NCI-H1930 (cell line): ENCODE measurements at places on chromosomes 13 and 19.

GRCh38 chr13:33251131-33251661, 34.4 kb downstream of the STARD13 start:
- DNase-seq = no peak

- DNase-seq = no peak
Measured at GRCh38 chr13:91241221-91241933, 106.1 kb upstream of the MIR17HG start.

DNA sequence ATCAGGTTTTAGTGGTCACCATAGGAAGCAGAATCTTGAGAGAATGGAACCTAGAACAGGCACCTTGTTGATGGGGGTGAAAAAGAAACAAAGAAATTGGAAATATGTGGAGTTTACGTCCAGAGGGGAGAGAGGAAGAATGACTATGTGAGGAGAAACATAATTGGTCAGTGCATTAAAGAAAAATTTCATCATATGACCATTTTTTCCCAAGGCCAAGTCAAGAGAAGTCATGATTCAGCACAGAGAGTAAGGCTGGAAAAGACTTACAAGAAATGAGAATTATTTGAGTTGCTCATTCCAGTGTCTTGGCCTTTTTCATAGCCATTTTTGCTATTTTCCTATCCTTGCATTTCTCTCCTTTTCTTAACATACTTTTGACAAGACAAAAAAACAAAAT, 421.7 kb downstream of the EFNB2 start:
- no peak for DNase-seq

- no peak for DNase-seq
Measured at GRCh38 chr19:1073956-1074517, 7.1 kb downstream of the ARHGAP45 start.

DNA sequence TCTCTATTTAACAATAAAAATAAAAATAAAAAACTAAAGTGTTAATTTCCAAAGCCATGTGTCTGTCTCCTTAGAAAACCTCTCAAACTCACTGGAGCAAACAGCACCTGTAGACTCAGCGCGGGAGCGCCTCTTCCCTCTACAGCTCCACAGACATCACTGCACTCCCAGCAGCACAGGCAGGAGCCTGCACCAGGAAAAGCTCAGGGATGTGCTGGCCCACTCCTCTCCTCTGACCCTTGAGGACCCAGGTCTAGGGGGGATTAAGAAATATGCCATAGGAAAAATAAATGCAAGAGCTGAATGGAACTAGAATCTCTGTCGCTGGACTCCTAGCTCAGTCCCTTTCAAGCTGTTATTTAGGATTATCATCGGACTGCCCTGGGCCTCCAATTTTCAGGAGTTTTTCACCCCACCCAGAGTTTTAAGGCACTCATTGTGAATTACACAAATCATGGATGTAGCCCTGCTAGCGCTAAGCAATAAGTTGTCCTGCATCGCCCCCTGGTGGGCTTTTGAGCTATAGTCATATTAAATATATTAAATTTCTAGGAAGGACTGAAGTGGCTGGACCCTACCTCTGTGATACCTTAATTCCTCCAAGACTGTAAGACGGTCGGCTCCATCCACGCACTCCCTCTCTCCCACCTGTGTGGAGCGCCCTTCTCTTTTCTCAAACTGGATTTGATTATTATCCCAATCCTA, 333.9 kb downstream of the UQCRFS1 start:
- peak; percentile 29 for DNase-seq

- DNase-seq = no peak
Measured at GRCh38 chr19:43525836-43526771, 897 bp downstream of the ETHE1 start.

GRCh38 chr19:3942790-3943409, 10.0 kb downstream of the NMRK2 start:
- DNase-seq = no peak

- DNase-seq = no peak
Measured at GRCh38 chr19:4380254-4380727, 20.1 kb downstream of the SH3GL1 start.

DNA sequence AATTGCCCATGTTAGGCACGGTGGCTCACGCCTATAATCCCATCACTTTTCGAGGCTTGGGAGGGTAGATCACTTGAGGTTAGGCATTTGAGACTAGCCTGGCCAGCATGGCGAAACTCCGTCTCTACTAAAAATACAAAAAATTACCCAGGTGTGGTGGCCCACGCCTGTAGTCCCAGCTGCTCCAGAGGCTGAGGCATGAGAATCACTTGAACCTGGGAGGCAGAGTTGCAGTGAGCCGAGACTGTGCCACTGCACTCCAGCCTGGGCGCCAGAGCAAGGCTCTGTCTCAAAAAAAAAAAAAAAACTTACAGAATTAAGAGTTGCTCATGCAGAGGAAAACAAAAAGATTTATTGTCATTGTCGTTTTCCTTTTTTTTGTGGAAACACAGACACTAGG, 3.4 kb upstream of the PSMC4 start:
- no peak for DNase-seq

- no peak for DNase-seq
Measured at GRCh38 chr19:2619076-2619475, 83.4 kb downstream of the GNG7 start.

- DNase-seq = no peak
Measured at GRCh38 chr19:347946-348861, 3.6 kb upstream of the MIER2 start.

- no peak for DNase-seq
Measured at GRCh38 chr13:40999416-40999815, 19.7 kb downstream of the ELF1 start.

DNA sequence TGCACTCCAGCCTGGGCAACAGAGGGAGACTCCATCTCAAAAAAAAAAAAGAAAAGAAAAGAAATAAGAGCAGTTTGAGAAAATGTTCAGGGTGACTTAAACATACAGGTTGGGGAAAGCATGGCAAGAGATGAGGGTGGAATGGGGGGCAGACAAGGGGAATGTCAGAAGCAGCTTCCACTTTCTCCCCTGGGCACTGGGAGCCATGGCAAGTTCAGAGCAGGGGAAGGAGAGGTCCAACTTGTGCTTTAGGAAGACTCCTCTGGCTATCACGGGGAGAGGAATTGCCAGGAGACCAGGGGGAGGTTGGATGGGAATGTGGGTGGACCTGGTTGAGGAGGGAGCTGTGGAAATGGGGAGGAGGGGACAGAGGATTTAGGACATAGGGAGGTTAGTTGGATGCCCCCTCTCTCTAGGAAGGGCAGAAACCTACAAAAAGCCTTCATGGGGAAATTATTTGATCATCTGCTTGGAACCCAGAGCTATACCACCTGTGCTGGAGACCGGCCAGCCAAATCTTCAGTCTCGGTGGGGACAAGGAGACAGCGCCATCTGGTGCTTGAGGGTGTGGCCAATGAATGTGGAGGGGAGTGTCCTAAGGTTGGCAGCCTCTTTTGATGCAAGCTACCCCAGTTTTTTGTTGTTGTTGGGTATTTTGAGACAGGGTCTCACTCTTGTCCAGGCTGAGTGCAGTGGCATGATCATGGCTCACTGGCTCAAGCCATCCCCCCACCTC, 7.3 kb upstream of the STRN4 start:
- DNase-seq = peak; percentile 31

DNA sequence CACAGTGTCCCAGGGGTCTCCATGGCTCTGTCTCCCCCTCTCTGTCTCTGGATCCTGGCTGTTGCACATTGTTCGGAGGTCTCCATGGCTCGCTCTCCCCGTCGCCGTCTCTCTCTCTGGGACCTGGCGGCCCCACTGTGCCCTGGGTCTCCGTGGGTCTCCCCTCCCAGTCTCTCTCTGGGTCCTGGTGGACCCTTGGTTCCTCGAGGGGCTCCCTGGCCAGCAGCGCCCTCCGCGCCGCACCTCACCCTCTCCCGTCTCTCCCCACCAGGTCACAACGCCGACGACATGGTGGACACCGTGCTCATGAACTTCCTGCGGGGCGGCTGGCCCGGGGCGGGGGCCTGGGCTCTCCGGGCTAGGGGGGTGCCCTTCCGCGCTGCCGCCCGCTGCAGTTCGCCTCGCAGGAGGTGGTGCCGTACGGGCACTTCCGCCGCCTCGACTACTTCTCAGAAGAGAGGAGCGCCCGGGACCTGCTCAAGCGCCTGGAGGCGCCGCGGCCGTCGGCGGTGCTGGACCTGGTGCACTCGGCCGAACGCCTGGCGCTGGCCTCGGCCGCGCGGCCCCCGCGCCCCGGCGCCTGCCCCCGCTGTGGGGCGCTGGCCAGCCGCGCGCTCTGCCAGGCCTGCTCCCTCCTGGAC, 29.1 kb downstream of the SIGLEC5 start:
- peak; percentile 33 for DNase-seq

DNA sequence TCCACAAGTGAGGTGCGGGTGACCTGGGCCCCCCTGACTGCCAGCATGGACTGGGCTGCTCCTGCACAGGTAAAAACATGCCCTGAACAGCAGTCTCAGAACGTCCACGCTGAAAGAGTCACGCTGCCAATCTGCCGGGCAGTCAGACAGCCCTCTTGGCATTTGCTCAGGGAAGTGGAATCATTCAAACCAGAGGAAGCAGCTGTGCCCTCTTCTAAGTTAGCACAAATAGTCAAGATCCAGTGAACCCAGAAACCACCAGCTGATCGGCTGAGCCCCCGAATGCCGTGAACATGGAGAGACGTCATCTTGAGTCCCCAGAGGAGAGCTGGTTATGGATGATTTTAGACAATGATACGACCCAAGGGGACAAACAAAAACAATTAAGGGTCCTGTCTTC, 34.4 kb downstream of the KLF2 start:
- DNase-seq = no peak

GRCh38 chr13:50519866-50520265, 323.6 kb downstream of the DLEU7 start:
- DNase-seq = no peak

GRCh38 chr13:66940113-66940512, 290.0 kb downstream of the PCDH9 start:
- no peak for DNase-seq

DNA sequence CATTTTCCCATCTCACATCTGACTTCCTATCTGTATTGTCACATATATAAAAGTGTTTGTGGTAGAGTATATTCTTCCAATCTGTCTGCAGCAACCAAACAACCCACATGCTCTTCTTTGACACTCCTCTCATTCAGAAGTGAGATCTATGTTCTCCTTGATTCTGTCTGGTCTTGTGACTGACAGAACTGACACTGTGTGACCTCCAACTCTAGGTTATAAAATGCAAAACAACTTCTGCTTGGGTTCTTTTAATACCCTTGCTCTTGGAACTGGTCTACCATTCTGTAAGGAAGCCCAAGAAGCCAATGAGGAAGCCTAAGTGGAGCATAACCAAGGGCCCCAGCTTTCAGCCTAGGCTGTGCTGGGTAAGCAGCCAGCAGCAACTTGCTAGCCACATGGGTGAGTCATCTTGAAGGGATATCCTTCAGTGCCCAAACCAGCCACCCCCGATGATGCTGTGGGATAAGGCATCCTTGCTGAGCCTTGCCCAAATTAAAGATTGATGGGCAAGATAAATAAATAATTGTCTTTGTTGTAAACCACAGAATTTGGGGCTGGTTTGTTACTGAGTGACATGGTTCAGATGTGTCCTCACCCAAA, 18.4 kb upstream of the ITM2B start:
- no peak for DNase-seq

DNA sequence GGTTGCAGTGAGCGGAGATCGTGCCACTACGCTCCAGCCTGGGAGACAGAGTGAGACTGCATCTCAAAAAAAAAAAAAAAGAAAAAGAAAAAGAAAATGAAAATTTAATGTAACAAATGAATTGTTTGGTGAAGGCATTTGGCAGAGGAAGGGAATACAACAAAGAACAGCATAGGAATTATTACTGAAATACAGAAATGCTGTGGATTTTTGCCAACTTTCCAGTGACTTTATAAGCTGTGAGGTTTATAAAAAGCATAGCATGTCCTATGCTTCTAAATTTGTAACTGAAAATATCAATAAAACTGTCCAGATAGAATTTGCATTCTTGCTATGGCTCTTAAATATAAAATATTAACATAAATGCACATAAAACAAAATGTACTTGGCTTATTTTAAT, 112.9 kb upstream of the IRS2 start:
- DNase-seq = no peak

GRCh38 chr13:33249894-33250293, 35.7 kb downstream of the STARD13 start:
- DNase-seq = no peak

- no peak for DNase-seq
Measured at GRCh38 chr19:46759206-46759605, 13.0 kb upstream of the STRN4 start.

DNA sequence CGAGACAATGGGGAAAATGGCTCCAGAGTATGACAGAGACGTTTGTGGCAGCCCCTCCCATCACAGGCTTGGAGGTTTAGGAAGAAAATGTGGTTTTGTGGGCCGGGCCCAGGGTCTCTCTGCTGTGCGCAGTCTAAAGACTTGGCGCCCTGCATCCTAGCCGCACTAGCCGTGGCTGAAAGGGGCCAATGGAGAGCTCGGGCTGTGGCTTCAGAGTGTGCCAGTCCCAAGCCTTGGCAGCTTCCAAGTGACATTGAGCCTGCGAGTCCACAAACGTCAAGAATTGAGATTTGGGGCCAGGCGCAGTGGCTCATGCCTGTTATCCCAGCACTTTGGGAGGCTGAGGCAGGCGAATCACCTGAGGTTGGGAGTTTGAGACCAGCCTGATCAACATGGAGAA, 513.1 kb downstream of the PCDH17 start:
- DNase-seq = no peak

DNA sequence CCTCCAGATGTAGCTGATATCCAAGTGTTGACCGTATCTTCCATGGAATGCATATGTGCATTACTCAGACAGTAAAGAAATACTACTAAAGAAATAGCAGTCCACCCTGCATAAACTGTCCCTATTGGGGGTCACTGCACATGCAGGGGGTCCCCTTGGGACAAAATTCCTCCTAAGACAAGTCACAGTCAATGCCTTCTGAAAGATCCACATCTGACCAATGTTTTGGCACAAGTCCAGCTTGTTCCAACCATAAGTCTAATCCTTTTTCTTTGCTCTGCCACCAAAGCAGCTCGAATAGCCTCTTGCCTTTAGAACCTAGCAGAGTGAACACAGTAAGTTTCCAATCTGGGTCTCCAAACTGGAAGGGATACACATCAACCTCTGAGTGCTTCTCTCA, 87.9 kb downstream of the DIAPH3 start:
- no peak for DNase-seq

GRCh38 chr13:24161010-24161775, 673 bp downstream of the SPATA13 start:
- no peak for DNase-seq

DNA sequence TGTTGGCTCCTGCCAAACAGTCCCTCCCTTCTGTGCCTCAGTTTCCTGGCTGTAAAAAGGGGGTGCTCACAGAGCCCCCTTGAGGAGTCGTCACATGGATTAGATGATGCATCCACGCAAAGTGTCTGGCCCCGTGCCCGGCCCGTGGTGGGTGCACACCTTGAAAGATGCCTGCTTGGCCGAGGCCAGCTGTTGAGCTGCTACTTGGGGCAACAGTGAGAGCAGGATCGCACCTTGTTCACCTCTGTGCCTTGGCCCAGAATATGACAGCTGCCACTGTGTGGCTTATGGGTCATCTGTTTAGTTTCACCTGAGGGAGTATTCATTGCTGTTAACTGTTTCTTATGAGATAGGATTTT, 17.7 kb downstream of the CRTC1 start:
- no peak for DNase-seq

GRCh38 chr13:73259061-73260017, 200.5 kb downstream of the KLF5 start:
- DNase-seq = no peak

GRCh38 chr13:23081901-23082300, 98.9 kb upstream of the SGCG start:
- DNase-seq = no peak

- DNase-seq = no peak
Measured at GRCh38 chr19:36072081-36072480, 17.4 kb downstream of the WDR62 start.
